ENCODE measurements at places on chromosomes 1 and 21.

DNA sequence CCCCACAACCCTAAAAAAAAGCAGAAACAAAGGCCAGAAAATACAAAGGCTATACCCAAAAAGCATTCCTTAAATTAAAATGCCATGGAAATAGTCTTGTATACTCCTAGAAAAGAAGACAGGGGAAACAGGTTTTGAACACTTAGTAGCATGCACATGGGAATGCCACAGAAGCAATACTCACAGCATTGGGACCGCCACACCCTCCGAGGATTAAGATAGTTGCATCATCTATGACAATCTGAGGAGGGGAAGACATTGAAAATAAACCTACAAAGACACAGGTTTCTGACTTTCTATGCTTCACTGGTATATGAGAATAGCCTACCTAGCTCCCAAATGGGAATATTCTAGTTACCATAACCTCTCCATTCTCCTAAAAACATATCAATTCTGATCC, 15.9 kb upstream of the CPLANE2 start:
- DNase-seq = no peak

- no peak for DNase-seq
Measured at GRCh38 chr1:61506944-61507500, 217.9 kb downstream of the TM2D1 start.

DNA sequence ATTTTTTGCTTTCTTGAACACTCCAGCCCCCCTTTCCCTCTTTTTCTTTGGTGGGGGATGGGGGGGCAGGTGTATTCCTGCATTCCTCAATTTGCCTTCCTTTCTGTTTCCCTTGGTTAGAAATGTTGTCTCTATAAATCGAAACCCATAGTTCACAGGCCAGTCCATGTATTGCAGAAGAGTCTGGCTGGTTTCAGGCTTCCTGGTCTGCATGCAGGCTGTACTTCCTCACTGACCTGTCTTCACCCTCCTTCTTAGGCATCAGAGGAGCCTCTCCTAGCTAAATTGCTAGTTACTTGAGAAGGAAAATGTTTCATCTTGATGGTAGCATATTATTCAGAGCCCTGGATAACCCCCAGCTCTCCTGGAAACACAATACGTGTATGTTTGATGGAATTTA, 140.0 kb downstream of the SPATA46 start:
- DNase-seq = no peak

DNA sequence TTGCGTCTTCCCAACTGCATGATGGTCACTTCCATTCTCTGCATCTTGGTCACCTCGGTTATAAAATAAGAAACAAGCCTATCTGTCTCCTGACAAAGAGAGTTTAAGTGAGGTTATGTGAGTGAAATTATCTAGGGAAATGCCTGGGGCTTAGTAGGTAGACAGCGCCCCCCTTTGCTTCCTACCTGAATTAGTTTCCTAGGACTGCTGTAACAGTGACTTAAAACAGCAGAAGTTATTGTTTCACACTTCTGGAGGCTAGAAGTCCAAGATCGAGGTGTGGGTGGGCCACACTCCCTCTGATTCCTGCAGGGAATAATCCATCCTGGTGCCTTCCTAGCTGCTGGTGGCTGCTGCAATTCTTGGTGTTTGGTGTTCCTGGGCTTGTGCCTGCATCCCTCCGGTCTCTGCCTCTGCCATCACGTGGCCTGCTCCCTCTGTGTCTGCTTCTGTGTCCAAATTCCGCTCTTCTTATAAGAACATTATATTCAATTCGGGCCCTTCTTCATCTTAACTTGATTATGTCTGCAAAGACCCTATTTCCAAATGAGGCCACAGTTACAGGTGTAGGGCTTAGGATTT, 92.6 kb downstream of the IGSF21 start:
- no peak for DNase-seq

GRCh38 chr21:24939291-24939690, 668.0 kb downstream of the MRPL39 start:
- DNase-seq = no peak

DNA sequence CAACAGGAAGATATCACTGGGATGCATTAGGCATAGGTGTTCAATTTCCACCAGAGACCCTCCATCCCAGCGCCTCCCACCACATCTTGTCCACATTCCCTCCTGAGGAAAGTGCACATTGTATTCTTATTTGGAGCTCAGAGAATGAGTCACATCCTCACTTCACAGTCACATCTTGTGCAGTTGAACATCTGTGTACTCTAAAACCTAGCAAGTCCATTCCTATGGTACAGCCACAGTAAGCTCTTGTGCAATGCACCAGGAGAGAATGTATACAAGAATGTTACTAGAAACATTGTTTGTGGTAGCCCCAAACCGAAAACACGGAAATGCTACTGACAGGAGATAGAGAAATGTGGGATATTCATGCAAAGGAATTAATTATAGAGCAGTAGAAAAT, 1.6 kb upstream of the KDF1 start:
- peak; percentile 71 for DNase-seq

- no peak for DNase-seq
Measured at GRCh38 chr1:208728815-208729214, 484.6 kb upstream of the PLXNA2 start.

GRCh38 chr1:227219715-227220292, 98.5 kb downstream of the CDC42BPA start:
- no peak for DNase-seq

DNA sequence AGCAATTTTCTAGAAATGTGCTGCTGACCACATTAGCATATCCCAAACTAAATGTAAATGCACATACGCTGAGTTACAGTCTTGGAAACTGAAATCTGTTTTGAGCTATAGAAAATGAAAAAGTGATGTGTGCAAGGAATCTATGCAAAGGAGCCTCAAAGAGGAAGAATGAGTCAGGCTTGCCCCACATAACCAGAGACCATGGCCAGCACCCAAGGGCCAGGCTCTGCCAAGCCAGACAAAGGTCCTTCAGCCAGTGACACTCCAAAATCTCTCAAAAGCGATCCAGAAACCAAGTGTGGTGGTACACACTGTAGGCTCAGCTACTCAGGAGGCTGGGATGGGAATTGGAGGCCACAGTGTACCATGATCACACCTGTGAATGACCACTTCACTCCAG, 195.2 kb downstream of the TOMM20 start:
- no peak for DNase-seq

All from kidney epithelial cell (primary cell).